Neural crest cell (in vitro differentiated cells): ENCODE measurements at places on chromosomes 16 and 17. TPM values are rescaled to one million over a fixed set of nuclear protein-coding genes. Genes with fewer than 3 reads are reported as not detected.

DNA sequence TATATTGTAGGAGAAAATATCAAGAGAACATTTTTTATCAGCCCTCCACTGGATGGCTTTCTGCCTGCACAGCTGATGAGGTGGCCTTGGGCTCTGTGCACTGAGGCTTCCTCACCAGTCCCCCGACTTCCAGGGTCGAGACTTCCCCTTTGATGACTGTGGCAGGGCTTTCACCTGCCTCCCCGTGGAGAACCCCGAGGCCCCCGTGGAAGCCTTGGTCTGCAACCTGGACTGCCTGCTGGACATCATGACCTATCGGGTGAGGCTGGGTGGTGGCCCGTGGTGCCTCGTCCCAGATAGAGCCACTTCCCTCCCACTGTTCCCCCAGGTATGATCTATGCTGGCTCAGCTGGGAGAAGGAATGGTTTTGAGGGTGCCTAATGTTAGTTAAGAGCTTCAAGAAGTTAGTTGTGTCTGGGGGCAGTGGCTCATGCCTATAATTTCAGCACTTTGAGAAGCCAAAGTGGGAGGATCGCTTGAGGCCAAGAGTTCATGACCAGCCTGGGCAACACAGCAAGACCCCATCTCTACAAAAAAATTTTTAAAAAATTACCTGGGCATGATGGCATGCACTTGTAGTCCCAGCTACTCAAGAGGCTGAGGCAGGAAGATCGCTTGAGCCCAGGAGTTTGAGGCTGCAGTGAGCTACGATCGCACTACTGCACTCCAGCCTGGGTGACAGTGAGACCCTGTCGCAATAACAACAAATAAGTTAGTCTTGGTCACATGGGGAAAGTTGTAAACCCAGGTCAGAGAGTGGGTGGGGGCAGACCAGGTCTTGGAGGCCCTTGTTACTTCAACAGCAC, 11.8 kb downstream of the FCSK start:
- no peaks in the 10 kb centered on the region for H3K4me1 ChIP-seq
- no peak overlapping the region for H3K27ac ChIP-seq
- H3K4me3 ChIP-seq, result no peak overlapping the region
- no peak for DNase-seq

GRCh38 chr16:77468831-77469230, 34.0 kb upstream of the ADAMTS18 start:
- no peak for DNase-seq
- H3K4me1 ChIP-seq, result no peaks in the 10 kb centered on the region
- no peaks in the 10 kb centered on the region for H3K36me3 ChIP-seq
- H3K27me3 ChIP-seq, result peaks cover 11% of the 10 kb centered on the region

The CCL22 gene
- not detected in 2 replicates for total RNA-seq

The TNFSF12 gene
- total RNA-seq, result 4.1 and 5.4 TPM in 2 replicates

The FAM83G gene
- total RNA-seq, result 1.3 and 1.8 TPM in 2 replicates
